Calu3 (cell line): ENCODE measurements at places on chromosomes 3 and 15. TPM values are rescaled to one million over a fixed set of nuclear protein-coding genes. Genes with fewer than 3 reads are reported as not detected.

GRCh38 chr3:85576091-85576690 is 617.4 kb downstream of the CADM2 start:
- DNase-seq, result peak; percentile 59

DNA sequence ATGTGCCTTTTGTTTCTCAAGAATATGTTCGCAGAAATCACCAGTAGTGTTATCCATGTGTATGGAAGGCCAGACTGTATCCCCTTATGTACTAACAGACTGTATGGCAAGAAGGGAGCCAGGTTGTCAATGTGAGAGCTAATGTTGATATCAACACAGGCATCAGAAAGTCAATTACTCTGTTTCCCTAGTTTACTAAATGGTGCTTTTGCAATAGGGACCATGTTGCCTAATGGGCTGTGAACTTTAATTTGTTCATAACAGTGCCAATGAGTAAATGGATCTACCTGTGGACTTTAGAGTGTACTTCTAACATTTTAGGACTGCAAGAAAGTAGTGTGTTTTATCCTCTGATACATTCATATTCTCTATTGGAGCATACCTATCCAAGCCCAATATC is 431.8 kb upstream of the TPRG1 start:
- no peak for DNase-seq

- DNase-seq, result no peak
Observed at GRCh38 chr15:26721232-26721967, 51.5 kb downstream of the GABRB3 start.

GRCh38 chr3:102297072-102297658 is 137.7 kb upstream of the ZPLD1 start:
- no peak for DNase-seq

- peak; percentile 56 for DNase-seq
Observed at GRCh38 chr3:145704020-145704419, 457.0 kb downstream of the PLOD2 start.

GRCh38 chr3:12444582-12445471 is 39.5 kb upstream of the TSEN2 start:
- peak; percentile 90 for DNase-seq

- no peak for DNase-seq
Observed at GRCh38 chr3:97438131-97438530, 326.4 kb upstream of the ARL6 start.

DNA sequence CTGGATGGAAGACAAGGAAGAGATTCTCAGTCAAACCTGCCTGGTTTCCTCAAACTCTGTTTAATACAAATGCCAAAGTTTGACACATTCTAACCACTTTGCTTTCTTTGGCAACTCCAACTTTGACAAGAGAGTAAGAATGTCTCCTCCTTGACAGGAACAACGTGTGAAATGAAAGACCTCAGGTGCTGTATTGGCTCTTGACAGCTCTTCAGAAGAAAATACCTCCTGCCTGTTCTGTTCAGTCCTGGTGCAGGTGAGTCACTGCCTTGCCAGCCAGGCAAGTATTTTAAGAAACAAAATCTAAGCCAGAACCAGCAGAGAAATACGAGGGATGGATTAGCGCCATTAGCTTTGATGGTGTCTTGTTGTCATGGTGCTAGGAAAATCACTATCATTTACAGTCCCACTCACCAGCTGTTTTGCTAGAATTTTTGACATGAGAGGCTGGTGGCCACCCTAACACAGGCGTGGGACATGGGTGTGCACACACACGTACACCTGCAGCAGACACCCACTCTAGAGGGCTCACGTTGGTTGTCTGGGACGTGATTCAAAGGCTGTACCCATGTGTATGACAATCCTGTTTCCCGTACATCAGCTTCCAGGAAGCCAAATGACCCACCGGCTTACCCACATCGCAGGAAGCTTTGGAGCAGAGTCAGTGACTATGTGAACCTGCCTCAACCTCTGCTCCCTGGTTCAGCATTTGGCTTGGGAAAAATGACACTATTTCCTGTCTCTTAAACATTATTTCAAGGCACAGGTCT is 60.4 kb downstream of the CCNL1 start:
- DNase-seq, result no peak

DNA sequence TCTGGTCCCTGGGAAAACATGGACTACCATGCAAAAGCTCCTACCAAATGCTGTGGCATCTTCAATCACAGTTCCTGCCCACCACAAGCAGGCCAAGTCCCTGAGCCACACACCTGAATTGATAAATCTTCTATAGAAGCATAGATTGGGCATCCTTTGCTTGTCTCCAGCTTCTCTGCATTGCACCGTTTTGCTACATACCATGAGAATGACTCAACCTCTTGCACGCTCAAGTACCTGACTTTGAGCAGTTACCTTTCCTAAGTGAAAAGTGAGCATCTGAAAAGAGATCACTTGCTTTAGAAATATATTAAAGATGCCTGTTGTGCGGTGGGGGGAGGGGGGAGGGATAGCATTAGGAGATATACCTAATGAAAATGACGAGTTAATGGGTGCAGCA is 31.3 kb downstream of the GATM start:
- peak; percentile 12 for DNase-seq

GRCh38 chr15:95194746-95195145 is 963.4 kb downstream of the MCTP2 start:
- no peak for DNase-seq

- peak; percentile 48 for DNase-seq
Observed at GRCh38 chr3:21718161-21718765, 32.7 kb downstream of the ZNF385D start.

DNA sequence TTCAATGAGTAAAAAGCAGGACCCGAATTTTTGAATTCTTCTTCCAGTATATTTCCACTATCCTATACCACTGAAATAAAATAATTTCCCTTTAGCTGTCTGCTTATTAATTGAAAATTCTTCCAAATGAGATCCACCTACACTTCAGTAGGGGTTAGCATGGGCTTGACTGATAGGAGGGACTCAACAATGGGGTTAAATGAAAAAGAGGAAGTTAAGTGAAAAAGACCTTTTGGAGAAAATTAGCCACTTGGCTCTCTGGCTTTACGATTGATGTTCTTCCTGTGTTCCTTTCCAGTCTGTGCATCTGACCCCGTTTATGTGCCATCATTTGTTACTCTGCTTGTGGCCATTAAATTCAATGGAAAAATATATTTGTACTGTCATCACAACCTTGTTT is 54.0 kb upstream of the GCNT3 start:
- no peak for DNase-seq

DNA sequence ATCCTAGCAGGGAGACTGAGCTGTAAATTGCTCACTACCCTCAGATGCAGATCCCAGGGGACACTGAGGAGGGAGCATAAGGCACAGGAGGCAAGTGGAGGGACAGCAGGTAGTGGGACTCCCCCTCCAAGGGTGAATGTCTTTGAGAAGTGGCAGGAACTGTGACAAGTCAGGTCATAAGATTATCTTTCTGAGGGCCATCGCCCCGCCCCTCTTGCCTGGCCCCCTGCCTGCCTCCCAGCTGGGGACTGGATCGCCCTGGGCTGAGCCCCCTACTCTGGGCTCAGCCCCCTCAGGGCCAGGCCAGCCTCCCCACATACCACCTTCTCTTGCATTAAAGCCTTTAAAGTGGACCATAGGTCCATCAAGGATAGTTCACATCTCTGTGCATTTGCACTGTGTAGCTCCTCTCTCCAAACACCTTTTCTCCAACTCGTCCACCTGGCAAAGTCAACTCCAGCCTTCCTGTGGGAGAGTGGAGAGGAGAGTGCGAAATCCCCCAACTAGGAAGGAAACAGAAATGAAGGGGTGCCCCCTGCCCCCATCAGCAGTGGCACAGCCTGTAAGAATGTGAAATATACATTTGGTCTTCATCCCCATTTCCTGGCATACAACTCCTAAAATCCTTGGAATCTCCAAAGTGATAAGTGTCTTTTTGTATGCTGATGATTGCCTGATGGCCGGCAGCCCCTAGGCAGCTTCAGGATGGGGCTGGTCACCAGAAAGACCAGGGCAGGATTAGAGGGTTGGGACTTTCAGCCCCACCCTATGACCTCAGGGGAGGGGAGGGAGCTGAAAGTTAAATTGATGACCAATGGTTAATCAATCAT is 14.7 kb downstream of the PIF1 start:
- DNase-seq, result no peak

AADACL2 gene
- not detected in 2 replicates for total RNA-seq

C3orf49 gene
- not detected in 2 replicates for total RNA-seq

ZNF860 gene
- 7.5 and 11.8 TPM in 2 replicates for total RNA-seq

POMGNT2 gene
- total RNA-seq, result 14.3 and 15.5 TPM in 2 replicates

FOXL2NB gene
- total RNA-seq, result 0.35 and 0.51 TPM in 2 replicates

TFDP2 gene
- total RNA-seq, result 51.8 and 54.8 TPM in 2 replicates

ANKRD63 gene
- 0.56 TPM in 1 of 2 replicates, not detected in the other for total RNA-seq

WDR93 gene
- total RNA-seq, result not detected in 2 replicates
